ENCODE measurements at places on chromosomes 5 and 9.

GRCh38 chr5:2732850-2733249, 18.6 kb downstream of the IRX2 start:
- peak; percentile 99 for DNase-seq

DNA sequence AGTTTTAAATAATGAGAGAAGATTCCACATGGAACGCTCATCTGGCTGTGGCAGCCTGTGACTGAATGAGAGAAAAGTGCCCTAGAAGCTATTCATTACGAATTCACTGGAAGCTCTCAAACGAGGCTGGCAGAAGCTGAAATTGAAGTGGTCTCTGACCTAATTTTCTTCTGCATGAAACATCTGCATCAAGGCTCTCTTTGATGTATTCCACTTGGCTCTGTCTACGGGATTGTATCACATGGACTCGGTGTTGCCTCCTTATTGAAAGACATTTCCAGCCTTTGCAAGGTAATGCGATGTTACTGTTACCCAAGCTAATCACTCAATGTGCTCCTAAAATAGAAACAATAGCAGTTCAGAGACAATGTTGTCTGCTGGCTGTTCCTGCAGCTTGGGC, 246.9 kb upstream of the ZNF462 start:
- DNase-seq: no peak

- DNase-seq: no peak
Measured at GRCh38 chr9:92438900-92439526, 14.7 kb upstream of the OMD start.

DNA sequence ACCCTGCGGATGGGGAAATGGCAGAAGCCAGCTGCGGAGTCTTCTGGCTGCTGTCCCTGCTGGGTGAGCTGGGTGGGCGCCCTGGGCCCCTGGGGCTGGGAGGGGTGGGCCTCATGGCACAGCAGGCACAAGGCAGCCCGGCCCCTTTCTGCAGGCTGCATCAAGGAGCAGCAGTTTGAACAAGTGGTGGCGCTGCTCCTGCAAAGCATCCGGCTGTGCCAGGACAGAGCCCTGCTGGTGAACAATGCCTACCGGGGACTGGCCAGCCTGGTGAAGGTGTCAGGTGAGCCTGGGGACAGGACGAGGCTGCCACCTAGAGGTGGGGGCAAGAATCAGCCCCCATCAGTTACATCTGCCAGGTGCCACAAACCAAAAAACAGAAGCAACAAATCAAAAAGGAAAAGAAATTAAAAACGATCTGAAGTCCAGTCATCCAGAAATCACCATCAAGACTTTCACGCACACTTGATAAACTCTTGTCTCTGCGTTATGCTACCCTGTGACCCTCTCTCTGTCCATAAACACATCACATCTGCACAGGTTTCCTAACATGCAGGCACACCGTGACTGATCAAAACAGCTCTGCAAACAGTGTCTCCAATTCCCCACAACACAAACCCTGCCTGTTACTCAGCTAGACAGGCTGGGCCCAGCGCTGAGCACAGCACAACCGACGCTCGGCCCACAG, 13.9 kb downstream of the REXO4 start:
- peak; percentile 86 for DNase-seq

- DNase-seq: no peak
Measured at GRCh38 chr5:36057386-36057785, 9.3 kb downstream of the UGT3A2 start.

- no peak for DNase-seq
Measured at GRCh38 chr5:159564031-159564430, 233.7 kb upstream of the IL12B start.

GRCh38 chr5:142685418-142686209, at the start of gene FGF1:
TSS of gene FGF1 (minus strand) at chr5:142686090. CDS start at chr5:142614127, 71,963 bp downstream.
- no peak for DNase-seq

- no peak for DNase-seq
Measured at GRCh38 chr9:2087500-2088313, 72.6 kb downstream of the SMARCA2 start.

DNA sequence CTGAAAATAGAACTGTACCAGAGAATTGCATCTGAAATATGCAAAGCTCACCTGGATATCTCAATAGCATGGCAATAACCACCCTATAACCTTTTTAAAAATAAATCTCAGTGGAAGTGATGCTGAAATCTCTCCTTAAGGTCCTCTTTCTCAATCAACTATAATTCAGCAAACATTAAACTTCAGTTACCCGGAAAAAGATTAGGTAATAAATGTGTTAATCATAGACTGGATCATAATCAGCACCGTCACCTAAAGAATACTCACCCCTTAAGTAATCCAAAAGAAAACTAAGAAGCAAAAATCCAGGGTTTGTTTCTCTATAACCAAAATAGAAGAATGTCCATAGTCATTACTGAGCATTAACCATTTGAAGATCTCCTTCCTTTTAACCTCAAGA, 44.3 kb upstream of the DENND4C start:
- no peak for DNase-seq

GRCh38 chr9:4292781-4293180, 7.1 kb downstream of the GLIS3 start:
- no peak for DNase-seq

GRCh38 chr9:130319300-130319699, 53.7 kb downstream of the HMCN2 start:
- no peak for DNase-seq

DNA sequence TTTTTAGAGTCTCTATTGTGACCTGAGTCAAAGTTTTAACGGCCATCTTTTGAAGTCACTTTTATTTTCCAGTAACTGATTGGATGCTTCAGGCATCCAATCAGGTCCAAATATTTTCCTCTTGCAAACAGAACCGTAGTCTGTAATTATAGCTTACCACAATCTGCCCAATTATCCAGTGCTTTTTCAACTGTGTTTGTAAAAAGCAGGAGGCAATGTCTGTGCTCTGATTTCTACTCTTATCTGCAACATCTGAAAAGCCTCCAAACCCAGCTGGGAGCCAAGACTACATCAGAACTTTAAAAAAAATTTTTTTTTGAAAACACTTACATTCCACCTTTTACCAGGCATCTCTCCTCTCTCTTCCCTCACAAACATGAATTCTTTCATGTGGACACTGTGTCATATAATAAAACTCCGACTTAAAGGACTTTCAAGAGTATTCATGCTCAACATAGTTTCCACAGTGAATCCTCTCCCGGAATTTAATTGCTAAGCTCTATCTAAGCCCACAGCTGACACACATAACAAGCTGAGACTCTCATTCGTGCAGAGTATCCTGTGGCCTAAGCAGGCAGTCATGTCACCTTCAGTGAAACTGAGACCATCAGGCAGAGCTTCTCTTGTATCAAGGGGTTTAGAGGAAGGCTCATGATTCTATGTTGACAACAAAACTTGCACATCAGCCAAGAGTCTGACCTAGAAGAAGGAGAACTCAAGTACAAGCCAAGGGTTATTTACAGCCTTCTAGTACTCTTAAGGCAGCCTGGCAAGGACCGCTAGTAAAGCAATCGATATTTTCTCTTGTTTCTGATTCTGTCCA, 272.7 kb downstream of the TLE1 start:
- peak; percentile 70 for DNase-seq

- peak; percentile 32 for DNase-seq
Measured at GRCh38 chr9:36136272-36136893, at the start of gene GLIPR2. TSS of gene GLIPR2 (plus strand) at chr9:36136733. CDS start at chr9:36136779, 46 bp downstream.

GRCh38 chr5:149172709-149173505, 31.6 kb downstream of the ABLIM3 start:
- DNase-seq: no peak

GRCh38 chr9:87793292-87793691, 67.4 kb downstream of the CTSL start:
- DNase-seq: no peak

DNA sequence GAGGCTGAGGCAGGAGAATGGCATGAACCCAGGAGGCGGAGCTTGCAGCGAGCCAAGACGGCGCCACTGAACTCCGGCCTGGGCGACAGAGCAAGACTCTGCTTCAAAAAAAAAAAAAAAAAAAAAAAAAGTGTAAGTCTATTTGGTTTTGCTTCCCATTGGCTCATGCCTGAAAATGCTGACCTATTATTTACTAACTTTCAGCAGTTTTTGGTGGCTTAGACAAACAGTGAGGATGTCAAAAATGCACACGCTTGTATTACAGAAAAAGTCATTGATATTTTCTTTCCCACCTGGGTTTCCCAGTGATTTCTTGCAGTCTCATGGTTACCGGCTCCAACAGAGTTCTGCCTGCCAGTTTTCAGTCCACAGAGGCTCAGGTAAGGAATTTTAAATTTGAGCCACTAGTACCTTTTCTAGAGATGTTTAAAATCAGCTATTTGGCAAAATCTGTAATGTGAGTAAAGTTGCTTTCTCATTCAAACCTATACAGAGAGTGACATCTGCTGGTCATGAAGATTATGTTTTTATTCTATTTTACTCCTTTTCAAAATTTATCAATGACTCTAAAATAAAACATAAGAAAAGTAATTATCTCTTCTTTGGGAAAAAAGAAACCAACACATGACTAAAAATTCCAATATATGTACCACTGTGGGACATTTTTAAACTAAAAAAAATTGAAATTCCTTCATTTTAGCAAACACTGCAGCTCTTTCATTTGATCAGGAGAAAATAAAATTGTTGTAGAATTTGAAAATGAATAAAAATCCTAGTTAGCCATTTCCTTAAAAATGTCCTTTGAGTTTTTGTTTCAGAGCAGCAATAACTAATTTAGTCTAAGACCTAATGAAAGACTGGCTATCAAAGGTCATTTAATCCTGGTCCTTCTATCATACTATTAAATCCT, 8.8 kb downstream of the FAM200C start:
- DNase-seq: no peak

- DNase-seq: no peak
Measured at GRCh38 chr9:106701611-106702010, 161.4 kb upstream of the ZNF462 start.

DNA sequence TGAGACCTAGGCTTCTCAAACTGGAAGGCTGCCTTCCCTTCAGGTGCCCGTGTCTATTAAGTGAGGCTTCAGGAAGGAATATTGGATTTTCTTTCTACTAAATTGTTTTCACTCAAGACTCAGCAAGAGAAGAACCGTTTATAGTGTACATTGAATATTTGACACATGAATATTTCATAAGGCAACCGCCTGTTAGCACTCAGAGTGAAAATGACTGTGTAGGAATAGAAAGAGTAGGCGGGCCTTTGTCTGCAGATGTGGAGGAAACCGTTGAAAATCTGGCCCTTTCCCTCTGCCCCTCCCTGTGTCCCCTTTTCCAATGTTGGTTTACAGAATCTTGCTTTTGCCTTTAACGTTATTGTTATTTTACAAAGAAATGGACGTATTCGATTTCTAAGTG, 6.2 kb downstream of the SAP30L start:
- DNase-seq: no peak

- DNase-seq: no peak
Measured at GRCh38 chr5:133732536-133732935, 120.2 kb upstream of the FSTL4 start.

DNA sequence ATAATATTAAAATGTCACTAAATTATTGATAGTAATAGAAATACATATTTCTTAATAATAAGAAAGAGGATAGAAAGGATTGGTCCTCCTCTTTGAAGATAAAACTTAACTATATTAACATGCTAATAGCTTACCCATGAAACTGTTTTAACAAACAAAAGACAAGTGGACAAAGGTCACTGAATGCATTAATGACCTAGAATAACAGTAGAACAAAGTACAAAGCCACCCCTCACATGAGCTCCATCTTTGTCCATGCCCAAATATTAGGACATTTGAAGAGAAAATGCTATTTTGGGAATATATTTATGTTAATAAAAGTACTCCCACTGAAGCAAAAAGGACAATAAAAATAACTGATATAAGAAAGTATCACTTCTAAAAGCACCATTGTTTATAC, 34.1 kb upstream of the SLC22A5 start:
- DNase-seq: no peak

- DNase-seq: peak; percentile 10
Measured at GRCh38 chr5:58871648-58872242, 288.9 kb downstream of the RAB3C start.

- no peak for DNase-seq
Measured at GRCh38 chr5:35857606-35858205, 1.0 kb downstream of the IL7R start.
